Activated naive CD8-positive, alpha-beta T cell treated with anti-CD3 and anti-CD28 coated beads, Interleukin-2, amount 50 U/mL, for 24 hours (primary cell): ENCODE measurements at places on chromosomes 2 and 18.

DNA sequence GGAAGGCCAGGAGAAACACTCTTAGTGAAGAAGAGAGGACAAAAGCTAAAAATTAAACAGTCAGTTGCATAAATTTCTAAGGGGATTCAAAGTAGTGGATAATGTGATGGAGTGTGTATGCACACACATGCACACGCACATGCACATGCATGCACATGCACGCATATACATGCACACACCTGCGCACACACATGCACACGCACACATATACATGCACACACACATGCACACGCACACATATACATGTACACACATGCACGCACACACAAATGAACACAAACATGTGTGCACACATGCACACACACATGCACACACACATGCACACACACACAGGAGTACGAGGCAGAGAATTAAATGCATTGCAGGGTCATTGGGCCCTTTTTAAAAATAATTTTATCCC lies 117.6 kb downstream of the DNER start:
- DNase-seq: no peak

DNA sequence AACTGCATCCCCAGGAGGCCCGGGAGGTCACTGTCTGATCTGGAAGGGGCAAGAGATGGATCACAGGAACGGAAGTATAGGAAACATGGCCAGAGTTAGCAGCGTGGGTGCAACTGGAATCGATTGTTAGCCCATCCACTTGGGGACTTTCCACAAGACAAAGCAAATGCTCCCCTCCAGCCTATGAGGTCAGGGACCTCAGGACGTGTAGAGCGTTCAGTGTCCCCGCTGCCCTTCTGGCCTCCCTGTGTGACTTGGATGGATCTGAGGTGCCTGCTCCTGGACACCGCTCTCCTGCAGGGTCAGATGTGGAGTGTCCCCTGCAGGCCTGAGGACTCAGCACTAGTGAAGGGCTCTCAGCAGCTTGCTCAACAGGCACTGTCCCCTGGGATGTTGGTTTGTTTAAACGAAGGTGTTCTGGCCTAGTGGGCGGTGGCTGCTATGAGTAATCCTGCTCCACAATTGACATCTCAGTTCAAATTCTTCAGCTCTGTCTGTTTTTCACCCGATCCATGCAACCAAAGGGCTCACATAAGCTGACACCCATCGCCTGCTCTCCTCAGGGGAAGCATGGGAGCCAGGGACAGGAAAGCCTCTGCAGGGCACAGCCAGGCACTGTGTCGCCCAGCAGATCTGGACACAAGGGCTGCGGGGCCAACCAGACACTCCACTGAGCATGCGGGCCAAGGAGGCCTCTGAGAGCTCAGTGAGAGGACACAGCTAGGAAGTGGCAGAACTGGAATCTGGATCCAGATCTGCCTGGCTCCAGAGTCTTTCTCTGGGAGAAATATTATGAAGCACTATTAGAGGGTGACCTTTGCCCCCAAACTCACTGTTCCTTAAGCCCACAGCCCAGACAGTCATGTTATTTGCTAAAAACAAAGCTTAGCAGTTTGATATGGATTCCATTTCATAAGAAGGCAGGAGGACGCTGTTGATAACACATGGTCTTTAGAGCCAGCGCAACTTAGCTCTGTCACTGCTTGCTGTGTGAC lies 78.5 kb downstream of the RHOB start:
- no peak for DNase-seq

- no peak for DNase-seq
Observed at GRCh38 chr2:49162151-49162550, 7.8 kb upstream of the FSHR start.

DNA sequence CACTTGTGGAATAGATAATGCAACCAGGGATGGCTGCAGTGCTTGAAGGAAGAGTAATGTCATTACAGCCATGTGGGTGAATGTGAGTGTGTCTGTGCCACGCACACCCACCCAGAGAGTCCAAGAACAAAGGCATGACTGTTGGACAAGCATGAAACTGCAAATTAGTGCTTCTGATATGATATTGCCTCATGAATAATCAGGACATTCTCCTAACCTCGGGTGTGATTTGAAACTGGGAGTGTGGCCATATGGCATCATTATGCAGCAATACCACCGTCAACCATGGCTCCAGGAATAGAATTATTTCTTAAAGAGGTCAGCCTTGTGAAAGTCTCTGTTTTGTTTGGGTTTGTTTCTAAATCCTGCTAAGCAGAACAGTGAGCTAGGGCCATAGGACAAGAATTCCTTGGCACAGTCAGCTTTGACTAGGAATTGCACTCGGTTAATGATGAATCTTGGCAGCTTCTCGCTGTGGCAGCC lies 678.0 kb upstream of the RAB6C start:
- no peak for DNase-seq

DNA sequence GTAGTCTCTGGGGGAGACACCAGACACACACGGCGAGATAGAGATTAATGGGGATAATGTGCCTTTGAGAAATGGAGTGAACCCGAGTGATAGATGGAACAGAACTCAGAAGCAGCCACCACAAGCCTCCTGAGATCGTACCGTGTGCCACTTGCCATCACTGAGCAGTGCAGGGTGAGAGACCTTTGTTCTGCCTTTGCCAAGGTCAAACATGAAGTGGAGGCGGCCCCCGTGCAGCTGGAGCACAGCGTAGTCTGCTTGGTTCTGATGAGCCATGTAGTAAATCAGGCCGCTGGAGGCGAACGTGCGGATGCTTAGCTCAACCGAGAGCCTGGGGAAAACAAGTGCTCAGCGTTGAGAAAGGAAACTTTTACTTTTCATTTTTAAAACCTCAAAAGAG lies 167.0 kb downstream of the LAMA1 start:
- DNase-seq: no peak

DNA sequence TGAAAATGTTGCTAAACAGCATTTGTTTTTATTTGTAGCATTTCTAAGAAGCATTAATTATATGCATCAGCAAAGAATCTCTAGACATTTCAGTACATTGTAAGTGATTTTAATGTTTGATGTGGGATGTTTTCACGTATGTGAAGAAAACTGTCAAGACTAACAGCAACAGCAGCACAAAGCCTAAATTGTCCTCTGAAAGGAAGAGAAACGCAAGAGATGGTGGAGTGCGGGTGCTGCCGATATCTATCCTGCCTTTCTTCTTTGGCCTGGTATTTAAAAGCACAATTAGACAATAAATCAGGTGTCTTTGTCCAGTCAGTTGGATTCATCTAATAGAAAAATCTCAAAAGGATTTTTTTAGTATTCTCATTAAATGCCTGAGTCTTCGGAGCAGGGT lies 3.1 kb downstream of the TWIST2 start:
- no peak for DNase-seq

GRCh38 chr18:60329131-60329530 lies 43.4 kb downstream of the MC4R start:
- no peak for DNase-seq

GRCh38 chr2:23926290-23926749 lies 603 bp downstream of the ATAD2B start:
- DNase-seq: no peak
